ENCODE measurements at places on chromosomes 2 and 18.

- no peak for DNase-seq
These were observed 426.1 kb downstream of the PARD3B start for GRCh38 chr2:204971206-204971907.

DNA sequence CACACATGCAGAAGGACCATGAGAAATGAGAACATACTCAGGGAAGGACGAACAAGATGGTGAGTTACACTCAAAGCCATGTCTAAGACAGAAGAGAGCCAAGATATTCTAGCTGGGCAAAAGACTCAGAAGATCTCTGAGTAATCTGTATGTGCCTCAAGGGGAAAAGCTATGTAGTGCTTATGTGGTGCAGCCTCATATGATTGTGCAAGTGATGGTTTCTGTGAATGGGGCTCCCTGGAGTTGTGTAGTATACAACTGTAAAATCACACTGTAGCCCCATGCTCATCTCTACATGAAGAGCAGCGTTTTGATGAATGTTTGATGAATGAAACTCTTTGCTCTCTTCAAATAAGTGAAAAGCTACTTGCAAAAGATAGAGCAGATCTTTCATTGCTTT, 57.5 kb downstream of the OSR1 start:
- DNase-seq: no peak

DNA sequence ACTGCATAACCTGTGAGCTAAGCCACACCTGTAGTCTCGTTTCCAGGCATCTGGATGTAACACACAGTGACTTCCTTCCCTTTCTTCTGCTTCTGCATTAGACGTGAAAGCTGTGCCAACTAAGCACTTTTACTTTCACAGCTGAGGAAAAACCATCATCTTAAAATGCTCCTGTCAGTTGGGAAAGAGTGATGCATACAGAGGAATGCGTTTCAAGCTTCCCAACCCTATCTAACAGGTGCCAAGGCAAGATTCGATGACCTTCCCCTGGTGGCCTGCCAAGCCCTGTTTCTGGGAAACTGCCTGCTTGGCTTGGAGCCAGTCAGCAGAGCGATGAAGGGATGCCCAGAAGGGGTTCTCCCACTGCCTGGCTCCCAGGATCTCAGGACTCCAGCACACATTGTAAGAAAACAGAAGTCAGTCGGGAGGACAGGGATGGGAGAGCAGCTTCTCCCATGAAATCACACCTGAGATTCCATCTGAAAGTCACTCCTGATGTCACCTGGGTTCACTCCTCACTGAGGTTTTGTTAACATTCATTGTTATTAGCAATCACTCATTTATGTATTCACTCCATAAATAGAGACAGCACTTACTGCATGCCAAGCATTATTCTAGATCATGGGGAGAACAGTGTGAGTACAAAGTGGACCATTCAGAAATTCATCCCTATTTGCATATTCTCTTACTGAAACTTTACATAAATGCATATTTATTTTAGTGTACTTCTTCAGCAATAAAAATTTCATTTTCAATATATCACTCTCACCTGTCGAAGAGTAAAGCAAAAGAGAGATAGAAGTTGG, 64.1 kb downstream of the DTNA start:
- no peak for DNase-seq

GRCh38 chr2:88671786-88672427, 19.6 kb upstream of the RPIA start:
- no peak for DNase-seq

DNA sequence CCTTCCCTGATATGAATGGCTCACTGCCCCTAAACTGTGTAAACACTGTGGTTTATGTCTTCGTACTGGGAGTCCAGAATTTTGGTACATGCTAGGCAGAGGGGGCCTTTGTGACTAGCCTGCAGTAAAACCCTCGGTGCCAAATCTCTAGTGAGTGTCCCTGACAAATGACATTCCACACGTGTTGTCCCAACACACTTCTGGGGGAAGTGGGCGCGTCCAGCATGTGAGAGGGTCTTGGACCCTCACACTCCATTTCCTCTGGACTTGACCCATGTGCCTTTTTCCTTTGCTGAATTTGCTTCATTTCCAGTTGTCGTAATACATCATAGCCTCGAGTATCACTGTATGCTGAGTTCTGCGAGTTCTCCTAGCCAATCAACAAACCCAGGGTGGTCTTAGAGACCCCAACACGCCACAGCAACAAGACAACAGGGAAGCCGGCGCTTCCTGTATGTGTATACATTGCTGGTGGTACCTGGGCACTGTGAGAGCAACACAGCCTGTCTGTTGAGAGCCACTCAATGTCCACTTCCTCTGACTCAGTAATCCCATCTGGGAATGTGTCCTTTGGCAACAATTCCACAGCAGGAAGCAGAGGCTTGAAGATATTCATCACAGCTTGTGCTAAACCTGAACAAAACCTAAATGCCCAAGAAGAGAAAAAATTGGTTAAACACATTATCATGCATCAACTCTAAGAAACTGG, 26.9 kb upstream of the SLC66A3 start:
- DNase-seq: no peak

GRCh38 chr2:129483366-129483765, 496.1 kb upstream of the RAB6C start:
- DNase-seq: no peak

DNA sequence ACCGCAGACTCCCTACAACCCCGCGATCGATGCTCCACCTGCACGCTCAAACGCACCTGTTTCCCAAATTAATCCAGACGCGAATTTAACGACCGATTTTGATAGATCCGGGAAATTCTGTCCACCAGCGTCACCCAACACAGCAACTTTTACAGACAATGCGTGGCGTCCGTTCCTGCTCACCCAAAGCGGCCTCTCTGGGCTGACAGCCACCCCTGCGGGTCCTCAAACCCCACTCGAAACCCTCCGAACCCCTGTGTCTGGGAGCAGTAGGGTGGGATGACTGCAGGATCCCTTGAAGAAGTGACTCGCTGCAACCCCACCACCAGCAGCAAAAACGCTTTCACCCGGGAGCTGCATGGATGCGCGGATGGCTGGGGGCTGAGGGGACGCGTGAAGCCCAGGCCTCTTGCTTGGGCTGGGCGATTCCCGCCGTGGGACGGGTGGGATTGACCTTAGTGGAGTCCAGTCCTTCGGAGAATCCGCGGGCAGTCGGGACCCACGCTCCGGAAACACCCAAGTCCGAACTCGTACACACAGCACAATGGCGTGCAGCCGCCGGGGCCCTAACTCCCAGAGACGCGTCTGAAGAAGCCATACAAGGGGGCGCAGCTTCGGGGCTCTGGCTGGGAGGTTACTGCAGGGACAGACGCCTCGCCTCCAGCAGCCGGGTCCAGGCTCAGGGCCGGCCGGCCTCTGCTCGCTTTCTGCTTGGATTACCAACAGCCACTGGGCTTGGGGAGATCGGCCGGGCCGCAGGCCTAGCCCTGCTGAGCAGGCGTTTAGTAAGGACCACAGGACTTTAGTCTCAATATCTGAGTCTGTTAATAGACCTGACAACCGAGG, 31.1 kb upstream of the ATP6V1B1 start:
- peak; percentile 46 for DNase-seq

DNA sequence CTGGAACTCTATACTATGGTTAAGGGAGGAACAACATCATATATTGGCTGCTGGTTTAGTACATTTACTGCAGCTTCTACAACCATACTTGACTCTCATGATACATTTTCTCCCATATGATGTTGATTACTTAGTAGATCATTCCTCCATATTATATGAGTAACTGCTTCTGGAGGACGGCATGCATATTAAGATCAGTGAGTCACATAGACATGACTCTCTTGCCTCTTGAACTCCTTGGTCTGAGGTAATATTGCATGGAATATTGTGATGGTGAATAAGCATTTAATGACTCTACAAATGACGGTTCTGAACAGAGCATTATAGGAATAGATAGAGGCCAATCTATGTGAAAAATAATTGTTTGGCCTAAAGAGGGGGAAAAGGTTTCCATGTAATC, 418.8 kb upstream of the SPHKAP start:
- DNase-seq: no peak

GRCh38 chr2:54763636-54764291, 40.3 kb downstream of the EML6 start:
- DNase-seq: peak; percentile 36

All from glutamatergic neuron (in vitro differentiated cells).